ENCODE measurements at places on chromosomes 4 and X.

DNA sequence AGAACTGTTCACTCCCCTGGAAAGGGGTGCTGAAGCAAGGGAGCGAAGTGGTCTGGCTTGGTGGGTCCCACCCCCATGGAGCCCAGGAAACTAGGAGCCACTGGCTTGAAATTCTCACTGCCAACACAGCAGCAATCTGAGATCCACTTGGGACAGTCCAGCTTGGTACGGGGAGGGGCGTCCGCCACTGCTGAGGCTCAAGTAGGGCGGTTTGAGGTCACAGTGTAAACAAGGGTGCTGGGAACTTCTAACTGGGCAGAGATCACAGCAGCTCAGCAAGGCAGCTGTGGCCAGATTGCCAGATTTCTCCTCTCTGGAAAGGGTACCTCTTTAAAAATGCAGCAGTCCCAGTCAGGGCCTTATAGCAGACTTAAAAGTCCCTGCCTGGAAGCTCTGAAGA is 53.9 kb upstream of the GALNTL6 start:
- DNase-seq: peak; percentile 24

DNA sequence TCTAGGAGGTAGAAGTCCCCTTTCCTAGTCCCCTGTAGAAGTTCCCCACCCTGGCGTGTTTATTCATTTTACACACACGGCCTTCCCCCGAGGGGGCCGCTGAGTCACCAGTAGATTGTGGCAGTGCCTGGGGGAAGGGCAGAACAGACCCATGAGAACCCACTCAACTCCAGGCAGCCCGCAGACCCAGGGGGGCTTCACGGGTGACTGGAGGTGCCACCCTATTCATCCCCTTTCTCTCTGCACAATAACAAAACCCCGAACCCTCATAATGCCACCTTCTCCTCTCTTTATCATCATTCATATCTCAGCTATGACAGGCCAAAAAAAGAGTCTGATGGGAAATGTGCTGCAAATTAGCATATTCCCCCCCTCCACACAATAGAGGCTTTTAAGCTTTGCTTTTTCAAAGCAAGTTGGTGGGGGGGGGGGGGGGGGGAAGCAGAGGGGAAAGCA is 20.4 kb upstream of the GPM6B start:
- DNase-seq: no peak

DNA sequence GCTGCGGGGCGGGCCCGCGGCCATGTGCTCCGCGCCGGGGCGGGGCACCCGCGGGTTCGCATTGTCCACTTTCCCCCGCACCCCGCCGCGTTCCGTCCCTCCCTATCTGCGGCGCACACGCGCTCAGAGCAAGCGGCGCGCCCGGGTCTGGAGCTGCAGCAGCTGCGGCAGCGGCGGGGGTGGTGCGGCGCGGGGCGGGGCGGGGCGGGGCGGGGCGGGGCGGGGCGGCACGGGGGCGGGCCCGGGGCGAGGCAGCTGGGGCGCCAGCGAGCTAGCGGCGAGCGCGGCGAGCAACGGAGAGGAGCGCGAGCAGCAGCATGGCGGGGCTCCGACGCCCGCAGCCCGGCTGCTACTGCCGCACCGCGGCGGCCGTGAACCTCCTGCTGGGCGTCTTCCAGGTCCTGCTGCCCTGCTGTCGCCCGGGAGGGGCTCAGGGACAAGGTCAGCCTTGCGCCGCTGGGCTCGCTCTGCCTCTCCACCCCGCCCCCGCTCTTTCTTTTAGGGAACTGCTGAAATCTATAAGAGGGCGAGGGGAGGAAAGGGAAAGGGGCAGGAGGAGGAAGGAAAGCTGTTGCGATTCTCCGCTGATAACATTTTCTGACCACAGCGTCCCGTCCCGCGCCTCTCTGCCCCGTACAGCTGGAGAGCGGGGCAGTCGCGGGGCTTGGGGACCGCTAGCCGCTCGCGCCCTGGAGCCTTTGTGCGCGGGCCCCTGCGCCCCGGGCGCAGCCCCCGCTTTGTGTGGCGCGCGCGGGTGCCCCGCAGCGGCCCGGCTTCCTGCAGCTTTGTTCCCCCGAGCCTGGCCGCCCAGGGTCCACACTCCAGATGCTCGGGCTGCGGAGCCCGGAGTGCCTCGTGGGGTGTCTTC is at the start of gene TMEM131L:
TSS of gene TMEM131L (plus strand) at position 280 of the 868 bp plus-strand sequence. CDS start at position 318, 38 bp downstream.
- peak; percentile 40 for DNase-seq

- DNase-seq: no peak
These were observed 50.9 kb downstream of the CEP44 start for GRCh38 chr4:174334628-174335027.

GRCh38 chrX:65508851-65509250 is 25.7 kb downstream of the LAS1L start:
- DNase-seq: no peak

- no peak for DNase-seq
These were observed 21.1 kb downstream of the VSIG4 start for GRCh38 chrX:66018585-66019309.

- DNase-seq: no peak
These were observed 29.0 kb downstream of the SGMS2 start for GRCh38 chr4:107853444-107854355.

- no peak for DNase-seq
These were observed 185.8 kb downstream of the ANKRD50 start for GRCh38 chr4:124526769-124527168.

- peak; percentile 47 for DNase-seq
These were observed 82.6 kb downstream of the HADH start for GRCh38 chr4:108072300-108072699.

- no peak for DNase-seq
These were observed 34.1 kb upstream of the AFF2 start for GRCh38 chrX:148466292-148466691.

DNA sequence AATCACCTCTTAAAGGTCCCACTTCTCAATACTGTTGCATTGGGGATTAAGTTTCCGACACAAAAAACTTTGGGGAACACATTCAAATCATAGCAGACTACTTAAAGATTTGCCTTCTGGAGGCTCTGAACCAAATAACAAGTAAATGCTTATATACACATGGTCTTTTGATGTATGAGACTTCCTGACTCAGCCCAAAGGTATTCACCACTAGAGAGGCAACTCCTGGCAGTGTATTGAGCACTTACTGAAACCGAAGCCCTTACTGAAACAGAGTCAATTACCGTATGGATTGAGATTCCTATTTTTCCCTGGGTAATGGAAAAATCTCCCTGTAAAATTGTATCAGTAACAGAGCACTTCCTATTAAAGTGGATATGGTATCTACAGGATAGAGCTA is 45.4 kb downstream of the ZCCHC13 start:
- DNase-seq: no peak
